Lower leg skin (tissue), 4 donors: ENCODE measurements at places on chromosomes 1 and 21.

GRCh38 chr1:2802421-2802961 is 998 bp upstream of the TTC34 start:
- no peak for DNase-seq

DNA sequence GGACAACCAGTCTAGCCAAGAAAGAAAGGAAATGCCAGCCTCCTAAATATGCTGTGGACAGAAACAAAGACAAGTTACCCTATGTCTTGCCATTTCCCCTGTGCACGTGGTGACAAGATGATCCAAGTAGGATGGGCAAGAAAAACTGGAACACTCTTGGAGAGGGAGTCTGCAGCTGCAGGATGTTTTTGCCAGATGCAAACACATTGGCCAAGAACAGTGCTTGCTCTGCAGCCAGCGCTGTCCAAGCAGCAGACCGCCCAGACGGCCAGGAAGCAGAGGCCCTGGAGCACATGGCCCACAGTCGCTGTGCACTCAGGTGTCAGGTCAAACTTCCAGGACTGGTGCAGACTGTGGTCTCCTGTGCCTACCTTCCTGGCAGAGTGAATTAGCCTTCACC is 189.3 kb downstream of the SLC35F3 start:
- DNase-seq = no peak

GRCh38 chr1:229629261-229629660 is 3.2 kb downstream of the URB2 start:
- DNase-seq = no peak

- DNase-seq = no peak
These were observed 128.4 kb upstream of the LYPLAL1 start for GRCh38 chr1:219045246-219045645.

DNA sequence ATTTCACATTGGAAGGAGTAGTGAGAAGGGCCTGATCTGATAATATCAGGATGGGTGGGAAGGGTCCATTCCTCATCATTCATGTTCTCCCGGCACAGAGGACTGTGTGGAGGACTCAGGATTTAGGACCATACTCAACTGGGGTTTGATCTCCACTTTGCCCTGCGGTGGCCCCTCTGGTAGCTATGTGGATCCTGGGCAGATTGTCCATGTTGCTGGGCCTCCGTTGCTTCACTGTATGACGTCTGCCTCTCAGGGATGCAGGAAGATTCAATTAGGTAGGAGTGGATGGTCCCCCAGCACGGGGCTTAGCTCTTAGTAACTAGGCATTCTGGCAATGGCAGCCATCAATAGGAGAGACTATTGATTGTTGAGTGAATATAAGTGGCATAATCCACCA is 2.3 kb downstream of the ETS2 start:
- no peak for DNase-seq

DNA sequence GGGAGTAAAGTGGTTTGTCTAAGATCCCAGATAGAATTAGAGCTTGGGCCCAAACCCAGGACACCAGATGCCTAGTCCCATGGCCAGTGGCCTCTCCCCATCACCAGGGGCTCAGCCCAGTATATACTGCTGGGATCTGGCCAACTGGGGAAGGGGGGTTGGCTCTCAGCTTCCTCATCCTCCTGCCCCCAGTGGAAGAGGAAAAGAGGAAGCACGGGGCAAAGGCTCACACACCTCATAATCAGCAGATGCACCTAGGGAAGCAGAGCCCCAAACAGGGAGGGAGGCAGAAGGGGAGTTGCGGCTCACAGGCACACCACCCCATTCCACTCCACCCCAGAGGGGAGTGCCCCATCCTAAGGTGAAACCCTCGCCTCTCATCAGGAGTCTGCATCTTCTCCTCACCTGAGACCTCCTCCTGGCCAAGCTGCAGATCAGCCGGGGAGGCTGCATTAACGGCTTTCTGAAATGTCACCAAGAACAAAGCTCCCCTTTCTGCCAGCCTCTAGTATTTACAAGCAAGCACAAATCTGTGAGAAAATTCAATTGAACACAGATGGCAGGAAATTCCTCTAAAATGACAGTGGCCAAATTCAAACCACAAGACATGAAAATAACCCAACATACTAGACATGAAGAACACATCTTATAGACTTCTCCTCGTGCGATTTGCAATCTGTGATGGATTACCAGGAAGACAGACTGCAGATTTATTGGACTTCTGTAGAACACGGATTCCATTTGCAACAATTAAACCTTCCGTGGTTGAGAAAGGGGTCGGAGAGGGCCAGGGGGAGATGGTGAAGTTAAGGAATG is 82.8 kb downstream of the GLIS1 start:
- no peak for DNase-seq

- no peak for DNase-seq
These were observed 25.9 kb downstream of the GREM2 start for GRCh38 chr1:240586006-240586405.

DNA sequence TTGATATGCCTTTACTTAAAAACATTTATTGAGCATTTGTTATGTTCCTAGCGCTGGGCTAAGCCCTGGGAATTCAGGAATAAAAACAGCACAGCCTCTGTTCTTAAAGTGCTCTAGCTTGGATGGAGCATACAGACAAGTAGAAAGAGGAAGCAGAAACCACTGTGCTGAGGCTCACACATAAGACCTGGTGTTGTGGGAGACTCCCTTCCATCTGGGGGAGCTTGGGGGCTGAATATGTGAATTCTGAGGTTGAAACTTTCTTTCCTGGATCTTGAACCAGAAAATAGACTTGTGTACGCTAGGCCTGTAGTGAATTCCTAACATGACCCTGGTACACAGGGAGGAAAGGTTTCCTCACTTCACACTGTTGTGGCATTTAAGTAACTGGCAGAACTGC is 209.9 kb downstream of the ZNF326 start:
- DNase-seq = no peak

DNA sequence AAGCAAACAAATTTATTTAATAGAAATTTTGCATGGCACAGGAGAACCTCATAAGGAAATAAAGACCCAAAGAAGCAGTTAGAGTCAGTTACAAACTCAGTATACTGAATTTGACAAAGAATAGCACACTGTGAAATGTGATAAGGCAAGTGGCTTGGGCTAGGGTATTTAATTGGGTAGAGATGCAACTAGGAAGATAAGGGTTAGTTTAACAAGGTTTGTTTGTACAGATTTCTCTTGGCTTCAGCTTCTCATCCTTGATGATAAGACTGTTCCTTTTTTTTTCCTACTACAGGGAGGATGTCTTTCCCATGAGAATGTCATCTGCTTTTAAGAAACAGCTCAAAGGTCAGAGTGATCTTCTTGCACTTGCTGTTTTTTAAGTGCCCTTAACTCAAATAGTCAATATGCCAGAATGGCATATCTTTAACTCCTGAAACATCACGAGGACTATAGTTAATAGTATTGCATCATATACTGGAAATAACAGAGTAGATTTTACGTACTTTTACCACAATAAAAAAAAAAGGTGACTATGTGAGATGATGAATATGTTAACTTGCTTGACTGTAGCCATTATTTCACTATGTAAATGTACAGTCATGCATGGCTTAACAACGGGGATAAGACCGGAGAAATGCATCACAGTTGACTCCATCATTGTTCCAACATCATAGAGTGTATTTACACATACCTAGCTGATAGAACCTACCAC is 9.2 kb upstream of the TRAF3IP3 start:
- DNase-seq = no peak

GRCh38 chr21:33432496-33432895 is 29.3 kb downstream of the IFNGR2 start:
- DNase-seq = no peak

- DNase-seq = no peak
These were observed 111.3 kb downstream of the TGFBR3 start for GRCh38 chr1:91774520-91775203.

GRCh38 chr21:41427556-41427955 is 1.5 kb downstream of the MX1 start:
- DNase-seq = no peak

GRCh38 chr1:151472856-151473731 is 13.8 kb upstream of the POGZ start:
- peak; percentile 26 for DNase-seq

GRCh38 chr1:199859491-199859933 is 168.0 kb upstream of the NR5A2 start:
- DNase-seq = no peak

GRCh38 chr1:228204958-228205357 is 2.9 kb upstream of the OBSCN start:
- DNase-seq = peak; percentile 28

DNA sequence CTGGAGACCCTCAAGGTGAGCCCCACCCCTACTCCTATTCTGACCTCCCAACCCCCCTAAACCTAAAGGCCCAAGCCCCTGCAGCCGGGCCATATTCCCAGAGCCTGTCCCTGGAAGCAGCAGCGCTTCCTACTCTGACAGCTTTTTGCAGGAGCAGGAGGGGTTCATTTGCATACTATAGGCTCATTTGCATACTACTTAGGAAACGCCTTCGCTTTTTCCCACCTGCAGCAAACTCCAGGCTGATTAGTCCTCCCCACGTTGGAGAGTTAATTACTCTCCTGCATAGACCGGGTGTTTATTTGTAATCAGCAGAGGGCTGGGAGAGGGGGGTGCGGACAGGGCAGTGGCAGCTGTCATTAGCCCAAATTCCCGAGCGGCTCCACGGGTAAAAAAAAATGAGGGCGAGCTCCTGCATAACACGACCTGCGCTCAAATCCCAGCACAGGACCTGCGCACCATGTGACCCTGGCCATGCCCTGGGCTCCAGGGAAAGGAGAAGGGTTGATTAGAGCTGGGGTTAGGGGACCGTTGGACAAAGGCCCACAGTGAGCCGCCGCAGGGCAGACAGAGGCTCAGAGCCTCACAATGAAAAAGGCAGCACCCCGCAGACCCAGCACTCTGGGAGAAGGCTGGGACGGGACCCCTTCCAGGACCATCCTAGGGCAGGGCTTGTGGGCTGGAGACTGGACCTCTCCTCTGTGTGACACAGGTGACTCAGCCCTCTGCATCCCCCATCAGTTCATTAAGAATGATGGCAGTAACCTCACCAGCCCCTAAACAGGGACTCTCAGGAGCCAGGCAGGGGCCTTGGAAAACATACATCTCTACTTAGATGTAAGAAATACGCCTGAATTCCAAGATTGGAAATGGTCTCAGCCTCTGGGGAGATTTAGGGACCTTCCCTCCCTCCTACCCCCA is 9.9 kb upstream of the C1QA start:
- no peak for DNase-seq

GRCh38 chr1:17924578-17924977 is 169.4 kb downstream of the ACTL8 start:
- DNase-seq = no peak

DNA sequence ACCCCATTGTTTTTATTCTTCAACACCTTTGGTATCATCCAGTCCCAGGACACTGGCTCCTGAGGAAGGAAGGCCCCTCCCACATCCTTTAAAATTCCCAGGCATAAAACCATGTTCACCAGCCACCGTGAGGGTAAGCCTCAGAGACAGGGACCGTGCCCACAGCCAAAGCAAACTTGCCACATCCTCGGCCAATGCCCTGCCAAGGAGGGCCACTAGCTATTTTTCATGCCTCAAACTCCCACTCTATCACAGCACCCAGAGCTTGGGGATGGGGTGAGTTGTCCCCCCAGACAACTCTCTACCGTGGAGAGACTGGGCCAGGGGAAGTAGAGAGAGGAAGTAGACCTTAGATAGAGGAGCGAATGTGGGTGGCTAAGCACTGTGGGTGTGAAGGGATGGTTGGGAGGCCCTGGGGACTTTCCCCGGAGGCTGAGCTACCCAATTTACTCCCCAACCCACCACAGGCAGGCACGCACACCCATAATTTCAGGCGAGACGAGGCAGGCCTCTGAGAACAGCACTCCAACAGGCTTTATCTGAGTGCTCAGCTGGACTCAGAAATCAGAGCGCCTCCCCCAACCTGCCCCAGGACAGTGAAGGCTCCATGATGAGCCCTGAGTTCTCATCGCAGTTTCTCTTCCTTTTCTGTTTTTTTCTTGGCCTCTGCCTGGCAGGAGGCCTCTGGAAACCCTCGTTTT is 15.9 kb upstream of the BTG2 start:
- DNase-seq = no peak

- no peak for DNase-seq
These were observed 651 bp upstream of the HPCA start for GRCh38 chr1:32885676-32886003.

GRCh38 chr1:231241750-231242149 is 738 bp downstream of the GNPAT start:
- DNase-seq = no peak

GRCh38 chr1:58922302-58923089 is 138.6 kb upstream of the JUN start:
- no peak for DNase-seq

GRCh38 chr1:53662169-53662568 is 76.8 kb downstream of the GLIS1 start:
- DNase-seq = no peak

DNA sequence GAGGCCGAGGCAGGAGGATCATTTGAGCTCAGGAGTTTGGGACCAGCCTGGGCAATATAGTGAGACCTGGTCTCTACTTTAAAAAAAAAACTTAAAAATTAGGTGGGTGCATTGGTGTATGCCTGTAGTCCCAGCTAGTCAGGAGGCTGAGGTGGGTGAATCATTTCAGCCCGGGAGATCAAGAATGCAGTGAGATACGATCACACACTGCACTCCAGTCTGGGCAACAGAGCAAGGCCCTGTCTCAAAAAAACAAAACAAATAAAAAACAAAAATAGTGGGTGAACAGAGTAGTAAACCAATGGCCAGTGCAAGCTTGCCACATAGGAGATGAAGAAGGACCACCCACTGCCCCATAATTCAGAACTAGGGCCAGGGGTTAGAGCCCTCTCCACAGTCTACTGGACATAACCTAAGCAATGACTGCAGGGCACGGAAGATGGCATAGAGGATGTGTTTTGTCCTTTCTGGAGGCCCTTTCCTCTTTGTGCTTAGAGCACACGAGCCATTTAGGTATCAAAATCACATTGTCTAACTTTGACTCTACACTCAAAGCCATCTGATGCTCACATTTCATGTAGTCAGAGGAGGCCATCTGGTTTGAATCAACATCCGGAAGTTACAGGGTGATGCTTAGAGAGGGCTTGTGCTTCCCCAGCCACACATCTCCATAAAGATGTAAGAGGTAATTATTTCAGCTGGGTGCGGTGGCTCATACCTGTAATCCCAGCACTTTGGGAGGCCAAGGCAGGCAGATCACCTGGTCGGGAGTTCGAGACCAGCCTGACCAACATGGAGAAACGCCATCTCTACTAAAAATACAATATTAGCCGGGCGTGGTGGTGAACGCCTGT is 12.6 kb downstream of the CD2 start:
- DNase-seq = no peak

- no peak for DNase-seq
These were observed 14.6 kb downstream of the SLC66A1 start for GRCh38 chr1:19326748-19327065.

GRCh38 chr1:18340158-18340764 is 140.5 kb upstream of the KLHDC7A start:
- DNase-seq = no peak
